Suppressor macrophage treated with lipopolysaccharide for 4 hours (primary cell): ENCODE measurements at places on chromosomes 7 and 10.

DNA sequence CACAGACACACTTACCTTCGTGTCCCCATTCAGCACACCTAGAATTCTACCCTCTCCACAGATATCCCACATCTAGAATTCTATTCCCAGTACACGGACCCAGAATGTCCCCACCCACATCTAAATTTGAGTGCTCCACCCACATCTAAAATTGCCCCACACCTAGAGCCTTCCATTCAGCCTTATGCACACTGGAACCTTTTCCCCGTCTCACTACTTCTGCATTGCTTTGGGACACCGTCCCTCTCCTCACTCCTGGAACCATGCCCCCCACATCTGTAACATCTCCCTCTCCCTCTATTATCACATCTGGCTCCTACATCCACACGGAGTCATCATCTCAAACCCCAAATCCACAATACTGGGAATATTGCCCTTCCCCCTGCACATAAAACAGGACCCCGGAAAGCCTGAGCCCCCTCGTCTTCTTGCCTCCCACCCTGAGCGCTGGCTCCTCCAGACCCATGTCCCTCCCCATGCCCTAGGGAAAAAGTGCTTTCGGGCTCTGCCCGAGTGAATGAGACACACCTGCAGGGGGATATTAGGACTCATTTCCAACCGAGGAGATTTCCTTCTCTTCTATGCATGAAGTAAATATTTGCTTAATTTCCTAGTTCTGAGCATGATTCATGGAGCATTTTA is 125.8 kb upstream of the UNC5B start:
- DNase-seq = no peak

GRCh38 chr10:12703813-12704212 is 297.7 kb downstream of the CCDC3 start:
- DNase-seq = peak; percentile 5

DNA sequence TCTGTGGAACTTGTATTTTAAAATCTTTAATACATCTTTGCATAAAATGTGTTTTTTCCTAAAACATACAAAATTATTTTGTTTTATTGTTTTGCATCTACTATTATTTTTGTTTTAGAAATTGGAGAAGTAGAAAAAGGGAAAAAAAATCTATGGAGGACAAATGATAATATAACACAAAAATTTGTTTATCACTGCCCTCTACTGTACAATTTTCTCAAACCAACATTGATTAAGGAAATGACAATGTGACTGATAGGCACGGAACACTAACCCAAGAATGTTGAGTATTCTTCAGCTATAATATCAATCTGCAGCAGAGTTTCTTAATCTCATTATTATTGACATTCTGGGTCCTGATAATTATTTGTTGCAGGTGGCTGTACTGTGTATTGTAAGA is 9.5 kb upstream of the ING3 start:
- DNase-seq = peak; percentile 55

DNA sequence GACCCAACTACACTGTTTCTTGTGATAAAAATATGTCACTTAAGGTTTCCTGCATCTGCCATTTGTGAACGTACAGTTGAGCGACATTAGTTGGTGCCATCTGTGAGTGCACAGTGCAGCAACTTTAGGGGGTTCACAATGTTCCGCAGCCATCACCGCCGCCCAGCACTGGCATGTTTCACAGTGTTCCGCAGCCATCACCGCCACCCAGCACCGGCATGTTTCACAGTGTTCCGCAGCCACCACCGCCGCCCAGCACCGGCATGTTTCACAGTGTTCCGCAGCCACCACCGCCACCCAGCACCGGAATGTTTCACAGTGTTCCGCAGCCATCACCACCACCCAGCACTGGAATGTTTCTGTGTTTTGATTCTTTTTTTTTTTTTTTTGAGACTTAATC is 83.0 kb downstream of the MGMT start:
- no peak for DNase-seq

DNA sequence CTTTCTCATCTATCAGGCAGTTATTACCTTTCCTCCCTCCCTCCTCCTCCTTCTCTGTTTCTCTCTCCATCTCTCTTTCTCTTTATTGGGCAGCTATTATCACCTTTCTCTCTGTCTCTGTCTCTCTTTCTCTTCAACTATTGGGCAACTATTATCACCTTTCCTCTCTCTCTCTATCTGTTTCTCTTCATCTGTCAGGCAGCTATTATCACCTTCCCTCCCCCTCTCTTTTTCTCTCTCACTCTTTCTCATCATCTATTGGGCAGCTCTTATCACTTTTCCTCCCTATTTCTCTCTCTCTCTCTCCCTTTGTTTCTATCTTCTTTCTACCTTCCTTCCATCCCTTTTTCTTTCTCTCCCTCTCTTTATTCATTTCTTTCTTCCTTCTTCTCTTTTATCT is 1.2 kb downstream of the DMBT1 start:
- no peak for DNase-seq

- DNase-seq = no peak
Observed at GRCh38 chr10:88292185-88292514, 291.0 kb downstream of the RNLS start.

GRCh38 chr7:158123753-158124152 is 463.9 kb downstream of the PTPRN2 start:
- DNase-seq = no peak

DNA sequence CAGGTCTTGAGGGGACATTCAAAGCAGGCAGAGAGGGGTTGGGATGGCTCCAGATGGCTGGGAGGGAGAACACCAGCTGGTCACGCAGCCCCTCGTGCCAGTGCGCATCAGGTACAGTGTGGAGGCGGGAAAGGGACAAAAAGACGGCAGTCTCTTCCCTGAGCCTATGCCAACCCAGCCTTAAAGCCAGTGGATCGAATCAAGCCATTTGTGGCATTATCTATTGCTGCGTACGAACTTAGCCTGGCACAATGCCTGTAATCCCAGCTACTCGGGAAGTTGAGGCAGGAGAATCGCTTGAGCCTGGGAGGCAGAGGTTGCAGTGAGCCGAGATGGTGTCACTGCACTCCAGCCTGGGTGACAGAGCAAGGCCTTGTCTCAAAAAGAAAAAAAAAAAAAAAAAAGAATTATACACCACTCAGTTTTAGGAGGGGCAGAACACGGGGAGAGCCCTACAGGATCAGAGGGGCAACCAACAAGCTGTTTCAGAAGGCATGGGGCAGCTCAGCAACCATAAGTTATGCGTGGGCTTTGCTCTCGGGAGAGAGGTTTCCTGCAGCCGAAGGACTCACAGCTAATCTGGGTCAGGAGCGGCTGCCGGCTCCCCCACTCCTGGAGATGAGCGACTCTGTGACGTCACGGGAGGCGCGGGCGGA is 356 bp upstream of the NDUFB2 start:
- peak; percentile 94 for DNase-seq

GRCh38 chr10:124842721-124843120 is 41.1 kb downstream of the ABRAXAS2 start:
- DNase-seq = no peak
